ENCODE measurements at places on chromosomes 5 and 9.

DNA sequence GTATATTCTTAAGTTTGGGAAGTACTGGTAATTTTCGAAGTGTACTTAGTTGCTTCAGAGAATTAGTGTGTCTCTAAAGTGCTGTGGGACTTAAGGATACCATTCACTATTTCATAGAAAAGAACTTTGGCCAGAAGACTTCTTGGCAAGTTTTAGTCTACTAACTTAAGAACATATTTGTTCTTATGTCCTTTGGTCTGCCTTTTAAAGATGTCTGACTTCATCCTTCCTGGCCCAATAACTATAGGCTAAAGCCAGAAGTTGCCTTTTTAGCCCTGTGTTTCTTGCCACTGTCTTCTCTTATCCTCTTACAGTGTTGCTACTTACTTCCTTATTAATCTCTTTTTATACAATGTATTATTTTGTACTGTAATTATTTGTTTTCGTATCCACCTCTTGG is 6.3 kb downstream of the RBM27 start:
- H3K4me1 ChIP-seq: peaks cover 29% of the 10 kb centered on the region
- no peak overlapping the region for H3K27ac ChIP-seq
- DNase-seq: no peak
- H3K27me3 ChIP-seq: no peaks in the 10 kb centered on the region
- H3K36me3 ChIP-seq: peaks cover 12% of the 10 kb centered on the region

- H3K27ac ChIP-seq: no peak overlapping the region
- H3K4me3 ChIP-seq: no peak overlapping the region
- no peaks in the 10 kb centered on the region for H3K36me3 ChIP-seq
- no peak for DNase-seq
- no peaks in the 10 kb centered on the region for H3K27me3 ChIP-seq
- H3K4me1 ChIP-seq: no peaks in the 10 kb centered on the region
Observed at GRCh38 chr5:118565335-118565971, 422.9 kb downstream of the DTWD2 start.

DNA sequence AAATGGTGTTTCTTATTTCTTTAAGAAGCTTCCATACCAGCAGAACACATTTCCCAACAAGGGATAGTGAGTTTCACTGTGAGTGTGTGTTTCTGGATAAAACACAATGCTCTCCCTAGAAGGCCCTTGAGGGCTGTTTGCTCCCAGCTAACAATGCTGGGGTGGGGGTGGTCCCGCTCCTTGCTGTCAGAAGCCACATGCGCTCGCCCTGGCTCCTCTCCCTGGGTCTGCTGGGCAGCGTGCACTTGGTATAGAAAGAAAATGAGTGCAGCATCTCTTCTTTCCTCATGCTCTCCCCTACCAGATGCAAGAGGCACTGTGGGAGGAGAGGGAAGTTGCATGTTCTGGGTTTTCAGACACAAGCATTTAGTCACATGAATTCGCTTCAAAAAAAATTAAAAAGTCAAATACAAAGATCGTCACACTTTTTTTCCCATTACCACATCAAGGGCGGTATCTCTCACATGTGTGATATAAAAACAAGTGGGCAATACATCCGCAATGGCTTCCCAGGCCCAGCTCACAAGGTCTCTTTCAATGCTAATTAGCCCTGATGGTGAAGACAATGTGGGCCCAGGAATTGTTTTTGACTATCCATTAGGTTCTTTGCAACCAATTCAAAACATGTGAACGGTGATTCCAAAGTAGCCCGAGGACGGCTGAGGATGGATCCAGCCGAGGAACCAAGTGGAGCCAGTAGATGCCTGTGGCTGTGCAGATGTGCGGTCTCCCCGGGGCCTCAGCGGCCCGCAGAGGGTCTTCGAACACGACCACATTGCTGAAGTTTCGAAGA is 603.6 kb downstream of the IRX1 start:
- H3K36me3 ChIP-seq: no peaks in the 10 kb centered on the region
- no peak for DNase-seq
- no peaks in the 10 kb centered on the region for H3K27me3 ChIP-seq
- H3K4me1 ChIP-seq: no peaks in the 10 kb centered on the region
- H3K4me3 ChIP-seq: no peak overlapping the region

DNA sequence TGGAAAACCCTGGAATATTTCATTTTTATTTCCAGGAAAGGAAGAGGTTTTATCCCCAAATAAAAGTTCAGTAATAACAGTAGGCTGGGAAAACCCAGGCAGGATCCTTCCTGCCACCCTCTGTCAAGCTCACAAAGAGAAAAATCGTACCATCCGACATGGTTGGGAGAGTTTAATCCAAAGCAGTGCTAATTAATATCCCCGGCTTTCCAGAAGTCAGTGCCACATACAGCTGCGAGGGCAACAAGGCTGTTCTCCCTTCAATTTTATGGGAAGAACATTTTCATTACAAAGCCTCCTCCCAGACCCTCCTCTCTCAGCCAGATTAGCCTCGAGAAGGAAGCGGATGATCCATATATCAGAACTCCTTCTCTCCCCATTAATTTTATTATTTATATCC is 95.5 kb downstream of the PAX5 start:
- no peak overlapping the region for H3K27ac ChIP-seq
- H3K27me3 ChIP-seq: no peaks in the 10 kb centered on the region
- H3K4me1 ChIP-seq: peaks cover 11% of the 10 kb centered on the region

DNA sequence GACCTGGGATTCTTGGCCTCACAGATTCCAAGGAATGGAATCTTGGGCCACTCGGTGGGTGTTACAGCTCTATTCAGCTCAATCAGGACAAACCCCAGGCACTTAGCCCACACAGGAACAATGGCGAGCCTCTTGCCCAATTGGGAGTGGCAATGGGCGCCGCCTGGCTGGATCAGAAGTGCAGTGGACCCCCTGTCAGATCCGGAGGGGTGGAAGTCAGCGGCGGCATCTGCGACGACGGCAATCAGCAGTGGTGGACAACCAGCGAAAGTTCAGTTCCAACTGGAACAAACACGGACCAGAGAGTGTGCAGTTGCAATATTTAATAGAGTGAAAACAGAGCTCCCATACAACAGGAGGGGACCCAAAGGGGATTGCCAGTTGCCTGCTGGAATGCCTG is 378.3 kb downstream of the CDH9 start:
- no peaks in the 10 kb centered on the region for H3K4me1 ChIP-seq
- H3K27me3 ChIP-seq: peaks cover 9% of the 10 kb centered on the region
- no peaks in the 10 kb centered on the region for H3K36me3 ChIP-seq
- no peak overlapping the region for H3K4me3 ChIP-seq
- no peak overlapping the region for H3K27ac ChIP-seq
- no peak for DNase-seq

- H3K4me3 ChIP-seq: no peak overlapping the region
- H3K36me3 ChIP-seq: peaks cover 91% of the 10 kb centered on the region
- no peak for DNase-seq
- H3K4me1 ChIP-seq: no peaks in the 10 kb centered on the region
- no peaks in the 10 kb centered on the region for H3K27me3 ChIP-seq
- no peak overlapping the region for H3K27ac ChIP-seq
Observed at GRCh38 chr5:134784946-134785620, 26.5 kb downstream of the DDX46 start.

- no peak overlapping the region for H3K27ac ChIP-seq
- no peaks in the 10 kb centered on the region for H3K27me3 ChIP-seq
- no peak overlapping the region for H3K4me3 ChIP-seq
- DNase-seq: no peak
Observed at GRCh38 chr5:177116631-177117373, 16.8 kb upstream of the NSD1 start.

DNA sequence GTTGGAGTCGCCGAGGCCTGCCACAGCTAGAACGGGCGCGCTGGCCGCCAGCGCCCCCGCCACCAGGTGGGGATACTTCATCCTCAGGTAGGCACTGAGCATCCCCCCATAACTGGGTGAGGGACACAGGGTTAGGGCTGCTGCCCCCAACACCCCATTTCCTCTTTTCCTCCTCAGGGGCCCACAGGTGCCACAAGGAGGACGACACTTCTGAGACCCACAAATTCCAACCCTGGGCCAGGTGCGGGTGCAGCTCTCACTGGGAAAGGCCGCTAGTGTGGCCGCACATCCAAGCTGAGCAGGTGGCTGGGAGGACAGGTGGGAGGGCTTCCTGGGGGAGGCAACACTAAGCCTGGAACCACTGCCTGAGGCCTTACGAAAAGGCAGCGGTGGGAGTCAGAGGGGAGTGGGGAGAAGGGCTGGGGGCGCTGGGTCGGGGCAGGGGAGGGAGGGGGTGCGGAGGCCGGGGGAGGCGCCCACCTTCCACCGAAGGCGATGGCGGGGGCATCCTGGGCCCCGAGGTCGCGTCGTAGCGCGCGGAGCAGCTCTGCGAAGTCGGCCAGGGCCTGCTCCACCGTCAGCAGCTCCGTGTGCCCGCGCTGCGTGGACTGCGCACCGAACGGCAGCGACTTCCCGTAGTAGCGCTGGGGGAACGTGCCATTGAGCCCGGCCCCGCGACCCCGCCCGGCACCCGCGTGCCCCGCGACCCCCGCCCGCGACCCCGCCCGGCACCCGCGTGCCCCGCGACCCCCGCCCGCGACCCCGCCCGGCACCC is 961 bp downstream of the DPP7 start:
- H3K4me1 ChIP-seq: no peaks in the 10 kb centered on the region
- no peak for DNase-seq
- H3K4me3 ChIP-seq: no peak overlapping the region
- H3K27me3 ChIP-seq: no peaks in the 10 kb centered on the region
- no peak overlapping the region for H3K27ac ChIP-seq

DNA sequence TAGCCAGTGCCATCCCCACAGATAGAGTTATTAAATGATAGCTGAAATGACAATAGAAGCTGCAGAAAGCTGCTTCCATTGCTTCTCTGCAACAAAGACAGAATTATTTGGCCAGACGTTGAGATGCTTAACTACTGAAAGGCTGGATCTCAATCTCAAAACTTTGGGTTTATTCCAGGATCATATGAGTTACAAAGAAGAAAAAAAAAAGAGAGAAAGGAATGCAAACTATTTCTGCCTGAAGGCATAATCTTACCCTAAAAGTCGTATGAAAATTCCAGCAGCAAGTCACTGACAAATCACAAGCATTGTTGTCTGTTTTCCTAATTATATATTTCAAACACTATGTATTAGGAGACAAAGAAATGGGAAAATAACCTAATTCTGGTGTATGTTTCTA is 12.8 kb upstream of the TYRP1 start:
- H3K36me3 ChIP-seq: no peaks in the 10 kb centered on the region
- H3K27ac ChIP-seq: no peak overlapping the region
- no peak for DNase-seq
- H3K4me3 ChIP-seq: no peak overlapping the region
- no peaks in the 10 kb centered on the region for H3K27me3 ChIP-seq

- H3K4me3 ChIP-seq: no peak overlapping the region
- no peaks in the 10 kb centered on the region for H3K36me3 ChIP-seq
Observed at GRCh38 chr9:110029429-110029955, 178.5 kb downstream of the C9orf152 start.

DNA sequence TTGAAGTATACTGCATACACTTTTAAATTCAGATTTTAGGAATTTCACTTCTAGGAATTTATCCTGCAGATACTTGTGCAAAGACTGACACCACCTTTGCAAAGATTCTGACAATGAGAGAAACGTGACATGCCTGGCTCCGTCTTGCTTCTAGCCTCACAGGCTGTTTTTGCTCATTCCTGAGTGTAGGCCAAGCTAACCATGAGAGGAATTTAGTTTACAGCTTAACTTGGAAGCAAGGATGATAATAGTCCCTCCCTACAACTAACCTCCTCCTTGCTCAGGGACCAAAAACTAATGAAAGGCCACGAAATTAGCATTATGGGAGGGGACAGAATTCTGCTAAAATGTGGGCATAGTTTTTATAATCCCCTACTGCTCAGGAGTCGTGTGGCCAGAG is 31.1 kb downstream of the C5orf22 start:
- no peaks in the 10 kb centered on the region for H3K4me1 ChIP-seq
- no peaks in the 10 kb centered on the region for H3K27me3 ChIP-seq
- no peak for DNase-seq
- H3K27ac ChIP-seq: no peak overlapping the region

DNA sequence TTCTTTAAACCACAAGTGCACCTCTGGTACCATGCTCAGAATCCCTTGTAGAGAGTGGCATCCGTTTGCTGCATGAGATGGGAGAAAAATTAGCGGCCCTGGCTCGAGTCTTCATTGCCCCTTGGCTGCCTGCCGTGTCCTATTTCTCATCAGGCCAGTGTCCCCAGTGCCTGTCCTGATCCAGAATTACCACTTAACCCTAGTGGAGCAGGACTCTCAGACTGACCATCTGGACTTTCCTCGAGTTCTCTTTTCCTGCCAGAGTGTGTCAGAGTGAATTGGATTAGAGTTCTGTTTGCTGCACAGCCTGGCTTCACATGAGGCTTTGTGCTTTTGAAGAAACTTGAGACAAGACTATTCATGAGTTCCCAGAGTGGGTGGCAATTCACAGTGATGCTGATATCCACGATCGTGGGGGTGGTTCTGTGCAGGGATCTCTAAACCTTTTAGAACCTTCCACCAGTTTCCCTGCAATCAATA is 92.6 kb downstream of the C9orf152 start:
- H3K4me1 ChIP-seq: peaks cover 42% of the 10 kb centered on the region
- peaks cover 22% of the 10 kb centered on the region for H3K36me3 ChIP-seq
- peak overlapping the region; percentile 96 for H3K27ac ChIP-seq
- H3K27me3 ChIP-seq: no peaks in the 10 kb centered on the region
- no peak overlapping the region for H3K4me3 ChIP-seq

DNA sequence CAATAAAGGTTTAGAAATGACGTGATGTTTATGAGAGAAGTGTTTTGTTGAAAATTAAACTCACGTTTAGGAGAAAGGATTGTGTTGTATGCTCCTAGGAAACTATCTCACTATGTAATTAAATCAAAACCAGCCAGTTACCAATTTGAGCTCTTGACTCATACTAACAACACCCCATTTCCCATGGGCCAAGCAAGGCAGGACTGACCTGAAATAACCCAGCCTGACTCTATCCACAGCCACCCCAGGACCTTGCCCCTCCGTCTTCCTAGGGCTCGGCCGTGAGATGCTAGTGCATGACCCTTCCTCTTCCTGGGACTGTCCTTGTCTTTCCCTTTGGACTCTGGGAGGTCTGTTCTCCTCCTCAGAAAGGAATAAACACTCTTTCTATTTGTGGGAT is 16.4 kb downstream of the TLR4 start:
- H3K27ac ChIP-seq: no peak overlapping the region
- H3K36me3 ChIP-seq: no peaks in the 10 kb centered on the region
- no peak overlapping the region for H3K4me3 ChIP-seq

- H3K27me3 ChIP-seq: no peaks in the 10 kb centered on the region
- no peak overlapping the region for H3K27ac ChIP-seq
- peaks cover 5% of the 10 kb centered on the region for H3K4me1 ChIP-seq
- H3K4me3 ChIP-seq: peak overlapping the region; percentile 12
- DNase-seq: no peak
Observed at GRCh38 chr5:39057734-39058133, 16.5 kb downstream of the RICTOR start.

DNA sequence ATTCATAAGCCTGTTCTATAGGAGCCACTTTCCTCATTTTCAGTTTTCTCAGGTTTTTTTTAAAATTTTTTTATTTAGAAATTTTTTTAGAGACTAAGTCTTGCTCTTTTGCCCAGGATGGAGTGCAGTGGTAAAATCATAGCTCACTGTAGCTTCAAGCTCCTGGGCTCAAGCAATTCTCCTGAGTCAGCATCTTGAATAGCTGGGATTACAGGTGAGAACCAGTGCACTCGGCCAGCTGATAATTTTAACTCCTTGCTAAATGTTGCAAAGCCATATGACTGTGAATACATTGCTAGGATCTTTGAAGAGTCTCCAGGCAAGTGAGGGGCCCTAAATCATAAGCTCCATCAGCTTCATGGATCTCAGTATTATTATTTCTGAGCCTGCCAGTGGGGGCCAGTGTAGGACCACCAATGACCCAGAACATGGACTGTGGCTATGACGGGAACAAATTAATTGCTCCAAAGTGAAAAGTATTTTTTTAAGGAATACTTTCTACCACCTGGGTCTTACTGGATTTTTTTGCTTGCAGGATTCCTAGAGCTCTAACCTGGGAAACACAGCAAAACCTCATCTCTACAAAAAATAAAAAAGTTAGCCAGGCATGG is 5.7 kb upstream of the GAPVD1 start:
- H3K27me3 ChIP-seq: no peaks in the 10 kb centered on the region
- no peak overlapping the region for H3K27ac ChIP-seq
- H3K4me3 ChIP-seq: no peak overlapping the region
- no peaks in the 10 kb centered on the region for H3K36me3 ChIP-seq
- no peaks in the 10 kb centered on the region for H3K4me1 ChIP-seq

Data from RWPE2 (cell line).